NCI-H1092 (cell line): ENCODE measurements at places on chromosomes 3 and 15.

- no peak for DNase-seq
Measured at GRCh38 chr3:29649815-29650547, 369.1 kb downstream of the RBMS3 start.

GRCh38 chr3:63824309-63824708 is 5.2 kb downstream of the C3orf49 start:
- no peak for DNase-seq

DNA sequence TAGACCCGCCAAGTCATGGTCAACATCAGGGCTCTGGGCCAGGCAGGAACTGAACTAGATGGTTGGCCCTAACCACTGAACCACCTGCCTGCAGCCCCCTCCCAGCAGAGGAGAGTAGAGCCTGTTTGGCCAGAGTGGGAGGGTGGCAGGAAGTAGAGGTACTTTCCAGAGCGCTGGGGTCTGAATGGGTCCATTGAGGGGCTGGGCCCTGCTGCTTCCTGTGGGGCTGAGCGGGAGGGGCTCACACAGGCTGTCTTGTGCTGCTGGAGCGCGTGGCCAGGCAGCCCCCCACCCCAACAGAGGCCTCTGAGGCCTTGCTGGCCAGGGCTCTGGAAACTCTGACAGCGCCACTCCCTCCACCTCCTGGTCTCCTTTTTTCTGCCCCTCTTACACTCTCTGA is 17.4 kb downstream of the CSPG4 start:
- no peak for DNase-seq

GRCh38 chr3:126961791-126962461 is 21.0 kb upstream of the PLXNA1 start:
- DNase-seq, result no peak

DNA sequence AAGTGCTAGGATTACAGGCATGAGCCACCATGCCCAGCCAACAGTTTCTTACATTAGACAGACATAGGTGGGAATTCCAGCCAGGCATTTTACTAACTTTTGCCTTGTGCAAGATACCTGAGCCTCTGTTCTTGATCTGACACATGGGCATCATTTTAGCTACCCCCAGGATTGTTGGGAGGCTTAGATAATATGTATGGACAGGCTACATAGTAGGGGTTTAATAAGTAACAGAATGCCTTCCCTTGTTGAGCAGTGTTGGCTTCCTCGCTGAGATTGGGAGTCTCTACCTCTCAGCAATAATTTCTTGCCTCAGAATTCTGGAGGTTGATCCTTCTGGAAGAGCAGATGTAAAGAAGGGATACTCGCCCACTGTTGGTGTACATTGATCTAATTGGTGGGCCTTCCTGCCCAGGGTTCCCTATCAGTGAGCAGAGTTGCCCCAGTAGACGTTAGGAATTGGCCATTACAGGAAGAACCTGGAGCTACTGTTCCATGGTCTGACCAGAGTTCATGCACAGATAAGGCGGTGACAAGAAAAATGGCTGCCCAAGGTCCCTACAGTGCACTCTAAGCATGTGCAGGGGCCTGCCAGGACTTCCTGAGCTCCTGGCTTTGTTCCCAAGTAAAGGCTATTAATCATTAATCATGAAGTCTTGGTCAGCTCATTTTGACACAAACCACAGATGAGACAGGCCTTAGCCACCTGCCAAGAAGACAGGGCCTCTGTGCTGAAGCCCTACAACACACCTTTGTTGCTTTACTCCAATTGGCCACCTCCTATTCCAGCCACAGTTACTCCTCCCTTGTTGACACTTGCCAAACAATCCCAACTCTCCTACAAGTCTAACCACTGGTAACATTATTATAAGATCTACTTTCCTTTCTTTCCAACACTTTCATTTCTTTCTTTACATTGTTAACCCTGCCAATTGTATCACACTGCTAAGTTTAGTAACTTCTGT is 5.0 kb upstream of the IL17RE start:
- no peak for DNase-seq

DNA sequence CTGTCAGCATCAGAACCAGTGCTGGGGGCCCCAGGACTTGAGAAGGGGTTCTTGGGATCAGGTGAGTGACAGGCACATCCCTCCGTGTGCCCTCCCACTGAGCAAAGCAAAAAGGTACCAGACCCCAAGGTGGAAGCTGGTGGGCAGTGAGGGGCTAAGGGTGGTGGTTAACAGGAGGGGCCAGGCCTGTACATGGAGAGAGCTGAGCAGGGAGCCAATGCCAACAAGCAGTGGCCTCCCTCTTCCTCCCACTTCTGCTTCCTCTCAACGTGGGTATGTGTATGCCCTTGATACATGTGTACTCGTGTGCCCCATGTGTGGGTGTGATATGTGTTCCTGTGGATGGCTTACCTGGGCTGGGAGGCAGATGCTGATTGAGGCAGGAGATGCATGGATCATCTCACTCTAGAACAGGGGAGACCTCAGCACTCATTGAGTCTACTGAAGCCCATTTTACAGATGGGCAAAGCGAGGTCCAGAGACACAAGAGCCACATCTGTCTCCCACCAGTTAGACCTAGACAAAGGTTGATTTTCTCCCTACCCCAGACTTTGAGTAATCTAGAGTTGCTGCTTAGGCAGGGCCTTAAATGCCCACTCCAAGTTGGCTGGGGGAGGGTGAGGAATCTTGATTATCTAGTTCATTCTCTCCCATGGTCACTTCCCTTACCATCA is 945 bp downstream of the VIPR1 start:
- no peak for DNase-seq

GRCh38 chr3:122102191-122102935 is 47.2 kb downstream of the CD86 start:
- no peak for DNase-seq

DNA sequence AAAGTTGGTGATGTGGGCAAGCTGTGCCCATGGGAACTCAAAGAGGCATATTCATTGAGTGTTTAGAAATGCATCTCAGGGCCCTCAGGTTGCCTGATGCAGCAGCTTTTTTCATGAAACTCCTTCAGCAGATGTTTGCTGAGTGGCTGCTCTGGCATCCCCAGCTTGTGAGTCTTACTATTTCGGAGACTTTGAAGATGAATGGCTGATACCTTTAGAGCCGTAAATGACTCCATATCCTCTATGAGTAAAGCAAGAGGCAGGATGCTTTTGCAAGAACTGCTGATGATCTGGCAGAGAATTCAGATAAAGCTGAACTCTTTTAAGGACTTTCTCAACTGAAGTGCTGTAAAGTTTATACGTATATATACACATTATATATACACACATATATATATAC is 384.3 kb downstream of the CACNA2D3 start:
- DNase-seq, result no peak

- DNase-seq, result no peak
Measured at GRCh38 chr3:149407898-149408297, 30.4 kb upstream of the TM4SF1 start.

DNA sequence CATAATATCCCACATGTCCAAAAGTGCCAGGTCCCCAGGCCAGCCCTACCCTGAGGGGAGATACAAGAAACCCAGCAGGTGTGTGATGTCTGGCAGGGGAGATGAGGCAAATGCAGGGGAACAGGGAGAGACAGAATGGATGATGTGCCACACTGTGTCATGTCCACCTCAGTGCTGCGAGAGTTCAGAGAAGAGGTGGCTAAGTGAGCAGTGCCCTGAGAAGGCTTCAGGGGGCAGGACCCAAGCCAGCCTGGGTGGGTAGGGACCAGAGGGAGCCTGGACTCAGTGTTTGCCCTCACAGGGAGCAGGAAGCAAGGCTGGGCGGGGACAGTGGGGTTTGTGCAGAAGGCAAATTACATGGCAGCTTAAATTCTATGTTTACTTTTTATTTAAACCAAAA is 61.2 kb downstream of the KLHL6 start:
- no peak for DNase-seq

- DNase-seq, result no peak
Measured at GRCh38 chr3:40608091-40608490, 83.3 kb downstream of the ZNF621 start.

- no peak for DNase-seq
Measured at GRCh38 chr3:134918441-134918840, 123.4 kb downstream of the EPHB1 start.

DNA sequence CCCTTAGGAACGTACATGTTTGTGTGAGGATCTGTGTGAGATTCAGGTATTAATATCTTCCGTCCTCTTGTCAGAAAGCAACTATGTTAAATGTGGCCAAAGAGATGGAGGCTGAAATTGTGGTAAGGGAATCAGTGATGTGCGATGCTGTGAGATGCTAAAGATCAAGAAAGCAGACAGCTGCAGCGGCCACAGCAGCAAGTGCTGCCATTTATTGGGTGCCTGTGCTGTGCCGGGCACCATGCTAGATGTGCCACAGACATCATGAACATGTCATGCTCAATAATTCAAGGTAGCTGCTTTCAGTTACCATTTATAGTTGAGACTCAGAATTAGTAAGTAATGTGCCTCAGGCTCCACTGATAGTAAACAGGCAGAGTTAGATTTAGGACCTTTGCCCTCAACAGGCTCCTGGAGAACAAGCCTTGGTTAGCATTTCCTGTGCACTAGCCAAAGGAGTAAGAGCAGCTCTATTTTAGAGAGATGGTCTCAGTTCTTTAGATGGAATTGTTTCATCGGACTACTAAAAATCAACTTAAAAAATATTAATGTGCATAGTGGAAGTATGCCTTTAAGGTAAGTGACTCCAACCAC is 24.9 kb downstream of the LARS2 start:
- no peak for DNase-seq

GRCh38 chr15:93027413-93027812 is 61.6 kb downstream of the RGMA start:
- DNase-seq, result no peak

GRCh38 chr3:128240232-128240631 is 87.0 kb downstream of the EEFSEC start:
- DNase-seq, result no peak

DNA sequence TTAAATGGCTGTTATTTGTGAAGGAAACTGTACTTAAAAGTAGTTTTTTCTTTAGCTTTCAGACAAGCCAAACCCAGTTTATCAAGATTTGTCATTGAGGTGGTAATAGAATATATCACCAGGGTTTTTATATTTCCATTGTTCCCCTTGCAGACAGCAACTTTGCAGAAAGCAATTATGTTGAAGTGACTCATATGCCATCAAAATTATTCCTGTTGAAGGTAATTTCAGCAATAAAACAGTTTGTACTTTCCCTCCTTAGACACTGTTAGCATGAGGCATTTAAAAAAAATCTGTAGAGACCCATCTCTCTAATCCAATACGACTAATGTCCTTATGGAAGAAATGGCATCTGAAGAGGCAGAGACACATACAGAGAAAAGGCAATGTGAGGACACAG is 219.0 kb downstream of the NFKBIZ start:
- no peak for DNase-seq

GRCh38 chr3:195101001-195101583 is 169.9 kb downstream of the XXYLT1 start:
- no peak for DNase-seq
